ENCODE measurements at places on chromosomes 7 and 10.

DNA sequence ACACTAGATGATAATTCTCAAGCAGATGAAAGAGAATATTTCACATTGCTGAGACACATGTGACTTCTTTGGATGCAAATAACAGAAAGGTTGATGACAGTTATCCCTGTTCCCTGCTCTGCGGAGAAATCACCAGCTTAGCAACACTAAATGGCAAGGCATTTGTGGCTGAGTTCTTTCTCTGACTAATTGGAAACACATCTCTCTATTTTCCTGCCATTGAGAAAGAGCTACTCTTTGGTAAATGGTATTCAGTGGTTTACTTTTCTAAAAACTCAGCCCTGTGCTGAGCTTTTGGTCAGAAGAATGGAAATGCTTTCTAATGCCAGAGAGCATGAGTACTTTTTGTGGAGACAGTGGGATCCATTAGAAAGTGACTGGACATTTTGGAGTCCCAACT lies 771.4 kb downstream of the LRMDA start:
- no peak for DNase-seq

- no peak for DNase-seq
Observed at GRCh38 chr7:76133164-76133775, 68.4 kb upstream of the SRRM3 start.

GRCh38 chr10:30083934-30084333 lies 24.5 kb upstream of the JCAD start:
- no peak for DNase-seq

DNA sequence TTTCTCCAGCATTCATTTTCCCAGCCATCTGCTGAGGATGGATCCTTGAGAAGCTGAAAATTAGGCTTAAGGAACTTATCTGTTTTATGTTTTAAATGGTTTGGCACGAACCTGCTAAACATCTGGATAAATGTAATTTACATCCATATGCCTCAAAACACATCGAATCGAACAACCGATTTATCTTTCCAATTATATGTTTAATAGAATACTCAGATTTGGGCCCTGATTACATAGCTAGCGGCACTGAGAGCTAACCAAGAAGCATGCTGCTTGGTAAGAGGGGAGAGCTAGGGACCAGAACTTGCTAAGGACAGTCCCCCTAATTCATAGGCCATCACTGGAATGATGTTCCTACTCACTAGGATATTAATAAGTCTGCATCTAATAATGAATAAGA lies 144.4 kb downstream of the BUB3 start:
- DNase-seq: no peak

DNA sequence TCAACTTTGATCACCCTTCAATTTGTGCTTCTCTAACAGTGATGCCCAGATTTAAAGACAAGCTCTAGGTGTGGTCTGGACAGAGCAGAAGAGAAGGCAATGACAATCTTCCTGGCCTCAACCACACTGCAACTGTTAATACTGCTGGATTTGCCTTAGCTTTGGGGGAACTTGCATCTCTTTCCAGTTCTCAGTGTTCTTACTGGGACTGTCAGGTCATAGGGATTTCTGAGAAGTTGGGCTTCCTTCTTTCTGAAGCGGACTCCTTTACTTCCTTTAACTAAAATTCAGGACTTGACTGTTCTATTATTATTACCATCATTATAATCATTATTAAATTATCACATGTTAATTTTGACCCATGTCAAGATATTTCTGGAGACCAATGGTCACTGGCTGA lies 80.8 kb downstream of the OSBPL3 start:
- DNase-seq: no peak

- no peak for DNase-seq
Observed at GRCh38 chr10:69709366-69709941, 79.4 kb downstream of the FAM241B start.

DNA sequence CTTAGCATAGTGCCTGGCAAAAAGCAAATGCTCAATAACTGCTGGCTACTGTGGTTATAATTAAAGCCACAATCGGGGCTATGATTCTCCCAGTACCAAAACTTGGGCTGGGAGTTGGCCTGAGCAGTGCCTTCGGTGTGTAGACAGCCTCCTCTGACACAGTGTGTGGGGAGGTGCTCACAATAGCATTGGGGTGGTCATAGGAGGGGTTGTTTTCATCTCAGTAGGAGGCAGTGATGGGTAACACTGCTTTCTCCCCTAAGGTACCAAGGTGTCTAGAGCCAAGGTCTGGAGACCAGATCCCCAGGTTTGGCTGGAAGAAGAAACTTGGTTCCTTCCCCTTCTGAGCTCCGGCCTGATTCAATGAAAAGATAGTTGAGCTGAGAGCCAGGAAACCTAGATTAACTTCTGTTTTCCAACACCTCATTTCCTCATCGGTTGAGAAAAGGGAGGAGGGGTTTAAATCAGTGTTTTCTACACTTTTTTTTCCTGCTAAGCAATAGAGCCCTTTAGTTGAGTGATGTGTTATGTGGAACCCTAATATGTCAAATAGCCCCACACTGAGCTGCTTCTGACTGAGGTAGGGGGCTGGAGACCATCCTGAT lies 68.2 kb downstream of the LRMDA start:
- DNase-seq: no peak

DNA sequence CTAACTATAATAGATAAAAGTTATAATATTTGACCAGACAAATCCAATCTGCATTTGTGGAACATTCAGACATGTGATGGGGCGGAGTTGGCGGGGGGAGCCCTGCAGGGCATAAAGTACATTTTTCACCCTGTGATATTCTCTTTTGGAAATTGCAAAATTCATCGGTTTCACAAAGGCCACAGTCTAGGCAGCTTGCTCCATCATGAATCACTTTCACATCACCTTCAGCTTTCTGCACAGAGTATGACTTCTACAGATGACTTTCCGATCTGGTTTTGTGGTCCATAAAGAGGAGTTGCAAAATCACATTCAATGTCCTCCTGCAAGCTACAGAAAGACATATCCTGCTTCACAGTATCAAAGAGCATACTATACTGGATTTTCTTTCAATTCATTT lies 51.4 kb upstream of the APBB1IP start:
- DNase-seq: no peak

DNA sequence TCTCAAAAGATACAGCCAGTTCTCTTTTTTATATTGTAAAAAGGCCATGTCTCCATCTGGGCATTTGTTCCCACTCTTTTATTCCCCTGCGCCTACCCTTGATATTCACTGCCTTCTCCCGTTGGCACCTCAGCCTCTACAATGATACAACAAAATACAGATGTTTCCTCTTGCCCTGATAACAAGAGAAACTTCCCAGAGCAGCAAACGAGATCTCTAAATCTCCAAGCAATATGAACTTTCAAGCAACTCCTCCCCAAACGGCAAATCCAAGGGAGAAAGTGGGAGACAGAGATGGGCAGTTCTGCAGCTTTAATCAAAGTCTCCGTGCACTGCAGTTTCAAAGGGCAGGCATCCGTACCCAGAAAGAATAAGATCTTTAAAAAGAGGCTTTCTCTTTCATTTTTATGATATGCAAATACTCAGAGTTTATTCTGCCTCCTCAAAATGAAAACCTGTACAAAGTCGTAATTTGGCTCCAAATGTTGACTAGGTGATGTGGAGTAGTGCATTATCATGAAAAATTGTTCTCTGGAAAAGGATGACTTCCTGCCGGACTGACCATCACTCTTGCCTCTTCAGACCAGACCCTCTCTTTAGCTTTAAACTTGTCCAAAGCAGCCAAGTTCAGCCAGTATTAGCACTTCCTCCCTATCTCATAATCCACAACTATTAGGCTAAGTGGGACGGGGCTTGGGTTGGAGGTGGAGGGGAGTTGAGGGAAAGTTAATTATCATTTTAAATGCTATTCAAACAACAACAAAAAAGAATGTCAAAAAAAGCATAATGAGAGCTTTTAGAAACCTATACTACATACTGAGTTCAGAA lies 682 bp downstream of the HGF start:
- no peak for DNase-seq

DNA sequence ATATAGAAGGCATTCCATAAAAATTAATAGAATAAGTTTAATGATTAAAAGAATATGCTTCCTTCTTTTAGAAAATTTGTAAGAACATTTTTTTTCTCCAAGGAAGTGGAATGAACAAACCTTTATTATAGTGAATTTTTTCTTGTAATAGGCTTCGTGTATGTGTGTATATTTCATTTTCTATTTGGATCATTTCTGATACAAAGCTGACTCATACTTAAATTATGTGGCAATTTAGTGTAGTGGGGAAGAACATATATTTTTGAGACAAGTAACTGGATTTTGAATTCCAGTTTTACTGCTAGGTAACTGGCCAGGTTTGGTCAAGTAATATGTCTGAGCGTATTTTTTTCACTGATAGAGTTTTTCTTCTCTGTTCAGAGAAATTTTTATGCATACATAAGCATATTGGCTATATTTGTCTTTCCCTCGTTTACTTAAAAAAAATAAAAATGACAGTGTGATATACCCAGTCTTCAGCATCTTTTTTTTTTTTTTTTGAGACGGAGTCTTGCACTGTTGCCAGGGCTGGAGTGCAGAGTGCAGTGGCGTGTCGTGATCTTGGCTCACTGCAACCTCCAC lies 50.8 kb downstream of the CDK13 start:
- no peak for DNase-seq

- no peak for DNase-seq
Observed at GRCh38 chr10:75980419-75981002, 549.1 kb downstream of the LRMDA start.

DNA sequence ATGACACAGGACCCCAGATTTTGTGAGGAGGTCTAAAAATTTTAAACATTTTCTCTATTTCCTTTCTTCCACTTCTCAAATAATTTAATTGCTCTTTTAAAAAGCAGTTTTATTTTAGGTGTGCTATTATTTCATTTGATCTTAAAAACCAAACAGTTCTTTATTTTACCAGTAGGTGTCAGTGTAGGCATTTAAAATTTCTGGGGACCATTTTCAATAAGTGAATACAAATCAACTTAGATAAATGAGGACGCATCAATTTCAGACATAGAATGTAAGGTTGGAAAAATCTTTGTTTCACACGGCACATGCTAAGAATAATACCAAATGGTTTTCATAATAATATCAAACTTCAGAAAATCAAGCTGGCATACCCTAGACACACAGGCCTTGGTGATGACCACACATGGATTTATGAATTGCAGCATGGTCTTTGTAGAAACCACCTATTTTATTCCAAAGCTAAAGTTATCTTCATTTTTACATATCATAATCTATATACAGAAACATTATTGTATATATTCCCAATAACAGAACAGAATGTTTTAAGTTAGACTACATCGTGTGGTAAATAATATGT lies 127.6 kb upstream of the SLC26A5 start:
- no peak for DNase-seq

DNA sequence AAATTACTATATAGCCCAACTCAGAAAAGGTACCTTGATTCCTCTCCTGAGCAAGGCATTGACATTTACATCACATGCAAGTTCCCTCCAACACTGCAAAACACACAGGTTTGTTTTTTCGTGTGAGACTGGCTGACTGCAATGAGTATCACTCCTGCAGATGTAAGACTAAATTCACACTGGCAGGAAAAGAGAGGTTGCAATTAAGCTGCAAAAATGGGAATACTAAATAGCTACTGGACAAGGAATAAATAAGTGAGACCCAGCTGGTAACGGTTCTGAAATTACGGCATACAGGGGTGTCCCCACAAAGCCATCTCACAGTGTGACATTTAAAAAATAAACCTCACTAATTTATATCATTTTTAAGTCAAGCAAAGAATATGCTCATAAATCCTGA lies 97.3 kb downstream of the PIP4K2A start:
- no peak for DNase-seq

GRCh38 chr10:9075420-9075819 lies 1020.9 kb downstream of the GATA3 start:
- no peak for DNase-seq

DNA sequence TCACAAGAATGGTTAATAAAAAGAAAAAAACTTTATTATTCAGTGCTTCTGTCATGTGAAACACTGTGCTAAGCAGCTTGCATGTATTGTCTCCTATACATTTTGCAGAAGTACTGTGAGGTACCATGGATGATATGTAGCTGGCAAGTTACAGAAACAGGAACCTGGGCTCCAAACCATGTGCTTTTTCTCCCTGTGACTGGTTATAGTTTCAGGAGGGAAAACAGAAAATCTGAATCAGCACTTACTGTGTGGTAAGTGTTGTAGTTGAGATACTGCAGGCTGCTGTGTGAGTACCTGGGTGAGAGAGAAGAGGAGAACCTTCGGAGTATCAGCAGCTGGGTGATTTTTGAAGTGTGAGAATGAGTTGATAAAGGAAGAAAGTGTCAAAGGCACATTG lies 285.0 kb downstream of the SUGCT start:
- DNase-seq: peak; percentile 65

DNA sequence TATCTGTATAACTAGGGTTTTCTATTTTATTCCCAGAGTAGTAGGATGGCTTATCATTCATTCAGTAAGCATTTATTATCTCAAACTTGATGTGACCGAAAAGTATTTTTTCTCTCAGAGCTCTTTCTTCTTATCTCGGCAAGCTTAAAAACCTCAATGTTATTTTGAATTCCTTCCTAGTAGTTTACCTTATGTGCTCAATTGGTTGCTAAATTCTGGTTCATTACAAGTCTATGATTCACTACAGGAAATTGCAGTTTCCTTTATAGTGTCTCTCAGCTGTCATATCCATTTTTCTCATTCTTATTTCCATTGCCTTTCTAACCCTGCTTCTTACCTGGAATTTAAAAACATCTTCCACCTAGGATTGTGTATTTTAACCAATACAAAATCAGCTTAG lies 12.6 kb upstream of the ICA1 start:
- DNase-seq: no peak

- no peak for DNase-seq
Observed at GRCh38 chr10:124044143-124044862, 49.1 kb downstream of the CHST15 start.

- no peak for DNase-seq
Observed at GRCh38 chr7:467856-468545, 51.6 kb downstream of the PDGFA start.

DNA sequence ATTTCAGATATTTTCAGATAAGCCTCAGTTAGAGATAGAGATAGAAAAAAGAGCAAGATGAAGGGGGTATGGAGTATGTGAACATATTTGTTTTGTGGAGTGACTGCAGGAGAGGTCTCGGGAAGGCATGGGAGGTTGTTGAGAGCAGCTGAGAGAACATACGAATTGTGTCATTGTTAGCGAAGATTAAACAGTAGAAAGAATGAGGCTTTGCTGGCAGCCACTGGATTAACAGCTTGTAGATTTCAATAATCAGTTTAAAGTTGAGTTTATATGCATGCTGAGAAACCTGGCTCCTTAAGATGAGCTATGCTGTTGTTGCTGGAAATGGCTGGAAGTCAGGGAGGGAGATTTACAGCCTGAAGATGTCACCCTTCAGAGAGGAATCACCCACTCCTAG lies 100.9 kb upstream of the SORCS3 start:
- no peak for DNase-seq

Data from GDM1 (cell line).